ENCODE measurements at places on chromosomes 6 and 20.

DNA sequence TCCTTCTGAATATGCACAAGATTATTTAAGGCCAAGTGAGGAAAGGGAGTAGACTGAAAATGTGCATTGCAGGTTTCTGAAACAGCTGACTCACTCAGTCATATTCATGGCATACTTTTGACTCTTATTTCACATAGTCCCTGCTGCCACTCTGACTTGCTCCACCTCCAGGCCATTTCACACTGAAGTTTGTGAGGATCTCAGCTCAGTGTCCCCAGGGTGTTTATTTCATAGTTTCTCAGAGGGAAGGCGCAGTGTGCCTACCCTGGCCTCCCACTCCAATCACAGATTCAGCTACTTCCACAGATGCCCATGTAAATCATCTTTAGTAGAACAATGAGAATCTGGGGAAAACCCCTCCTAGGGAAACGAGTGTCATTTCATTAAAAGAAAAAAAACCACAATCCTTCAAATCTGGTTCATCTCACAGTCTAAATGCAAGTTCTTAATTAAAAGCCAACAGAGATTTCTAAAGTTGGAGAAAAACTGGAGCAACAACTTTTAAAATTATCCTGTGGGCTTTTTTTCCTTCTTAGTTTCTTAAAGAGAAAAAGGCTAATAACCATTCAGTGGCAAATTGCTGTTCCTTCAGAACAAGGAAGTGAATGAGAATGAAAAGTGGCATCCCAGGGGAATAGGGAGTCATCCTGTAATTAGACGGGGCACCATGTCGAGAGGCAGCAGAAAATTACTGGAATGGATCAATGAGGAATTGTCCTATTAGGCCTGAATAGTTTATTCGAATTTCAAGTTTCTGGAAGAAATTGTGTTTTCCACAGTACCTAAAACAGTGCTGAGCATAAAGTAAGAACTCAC, 133.6 kb downstream of the TFAP2B start:
- DNase-seq: no peak

GRCh38 chr20:8898823-8899222, 170.1 kb upstream of the PLCB4 start:
- no peak for DNase-seq

- DNase-seq: no peak
Observed at GRCh38 chr6:15349379-15349778, 103.5 kb downstream of the JARID2 start.

DNA sequence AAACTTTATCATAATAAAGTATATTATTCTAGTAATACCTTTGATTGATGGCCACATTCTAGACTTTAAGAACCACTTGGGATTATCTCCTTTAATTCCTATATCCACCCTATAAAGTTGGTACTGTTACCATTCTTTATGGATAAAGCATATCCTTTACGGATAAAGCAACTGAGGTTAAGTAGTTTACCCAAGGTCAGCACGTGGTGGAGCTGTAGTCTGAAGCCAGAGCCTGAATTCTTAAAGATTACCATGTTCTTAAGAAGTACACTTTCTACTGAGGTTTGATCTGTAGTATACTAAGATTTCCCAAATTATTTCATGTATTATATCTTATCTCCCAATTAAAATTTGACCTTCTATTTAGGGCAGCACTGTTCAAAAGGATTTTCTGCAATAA, 3.0 kb upstream of the NCOA7 start:
- DNase-seq: no peak

GRCh38 chr20:19374216-19374615, 161.8 kb downstream of the SLC24A3 start:
- DNase-seq: no peak

- DNase-seq: peak; percentile 43
Observed at GRCh38 chr6:155223646-155224451, 40.0 kb upstream of the CLDN20 start.

DNA sequence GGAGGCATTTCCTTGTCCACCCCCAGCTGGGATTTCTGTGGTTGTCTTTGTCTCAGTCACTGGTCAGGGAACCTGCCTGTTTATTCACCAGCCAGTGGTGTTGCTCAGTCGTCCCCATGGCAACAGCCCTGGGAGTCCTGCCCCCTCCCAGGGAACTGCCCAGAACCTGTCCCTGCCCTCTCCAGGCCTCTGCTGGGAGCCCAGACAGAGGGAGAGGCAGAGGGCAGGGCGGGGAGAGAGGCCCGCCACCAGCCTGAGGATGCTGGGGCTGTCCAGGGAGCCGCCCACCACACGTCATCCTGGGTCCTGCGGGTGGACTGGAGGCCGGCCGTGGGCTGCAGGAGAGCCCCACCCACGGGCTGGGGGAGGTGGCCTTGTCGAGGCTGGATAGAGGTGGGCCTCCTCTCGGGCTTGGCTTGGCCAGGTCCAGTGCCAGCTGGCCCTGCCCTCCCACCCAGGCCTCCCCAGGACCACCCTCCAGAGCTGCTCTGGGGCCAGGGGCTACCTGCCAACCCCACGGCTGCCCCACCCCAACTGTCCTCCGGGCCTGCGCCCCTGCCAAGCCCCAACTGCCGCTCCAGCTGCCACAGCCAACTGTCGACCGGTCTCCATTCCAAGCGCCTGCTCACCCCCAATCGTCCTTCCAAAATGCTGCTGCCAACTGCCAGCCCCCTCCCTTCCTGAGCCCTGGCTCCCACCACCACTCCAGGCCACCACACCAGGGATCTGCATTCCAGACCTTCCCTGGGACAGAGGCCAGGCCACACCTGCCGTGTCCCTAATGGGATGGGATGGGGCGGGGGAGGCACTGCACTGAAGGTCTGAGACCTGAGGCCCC, 4.2 kb upstream of the ZBTB46 start:
- DNase-seq: peak; percentile 74

DNA sequence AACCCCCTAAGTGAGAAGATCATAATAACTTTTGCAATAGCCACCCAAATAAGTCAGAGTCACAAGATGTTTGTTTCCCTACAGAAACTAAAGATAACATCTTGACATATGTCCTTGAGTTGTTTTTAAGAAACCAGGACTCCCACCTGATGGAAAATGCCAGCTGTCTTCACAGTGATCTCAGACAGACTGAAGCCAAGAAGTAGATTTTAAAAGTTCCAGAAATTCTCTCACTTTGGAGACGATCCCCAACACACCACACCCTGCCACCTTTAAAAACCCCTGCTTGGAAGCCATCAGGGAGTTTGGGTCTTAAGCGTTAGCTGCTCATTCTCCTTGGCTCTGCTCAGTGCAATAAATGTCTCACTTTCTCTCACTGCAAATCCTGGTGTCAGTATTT, 63.0 kb downstream of the GPR6 start:
- no peak for DNase-seq

DNA sequence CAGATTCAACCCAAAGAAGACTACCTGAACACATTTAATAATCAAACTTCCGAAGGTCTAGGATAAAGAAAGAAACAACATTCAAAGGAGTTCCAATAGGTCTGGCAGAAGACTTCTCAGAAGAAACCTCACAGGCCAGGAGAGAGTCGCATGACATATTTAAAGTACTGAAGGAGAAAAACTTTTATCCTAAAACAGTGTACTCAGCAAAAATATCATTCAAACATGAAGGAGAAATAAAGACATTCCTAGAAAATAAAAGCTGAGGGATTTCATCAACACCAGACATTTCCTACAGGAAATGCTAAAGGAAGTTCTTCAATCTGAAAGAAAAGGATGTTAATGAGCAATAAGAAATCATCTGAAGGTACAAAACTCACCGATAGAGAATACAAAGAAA, 108.6 kb downstream of the BTBD9 start:
- no peak for DNase-seq

GRCh38 chr6:56458324-56458884, 184.3 kb downstream of the DST start:
- no peak for DNase-seq

DNA sequence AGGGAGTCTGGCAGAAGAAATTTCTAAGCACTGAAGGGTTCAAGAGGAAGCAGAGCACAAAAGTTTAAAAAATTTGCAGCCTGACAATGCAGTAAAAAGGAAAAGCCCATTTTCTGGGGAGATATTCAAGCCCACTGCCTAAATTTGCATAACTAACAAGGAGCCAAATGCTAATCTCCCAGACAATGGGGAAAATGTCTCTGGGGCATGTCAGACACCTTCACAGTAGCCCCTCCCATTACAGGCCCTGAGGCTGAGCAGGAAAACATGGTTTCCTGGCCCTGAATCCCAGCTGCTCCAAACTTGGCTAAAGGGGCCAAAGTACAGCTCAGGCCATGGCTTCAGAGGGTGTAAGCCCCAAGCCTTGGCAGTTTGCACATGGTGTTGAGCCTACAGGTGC, 908.5 kb upstream of the MANEA start:
- no peak for DNase-seq

GRCh38 chr6:145212813-145213212, 522.5 kb downstream of the EPM2A start:
- DNase-seq: no peak

DNA sequence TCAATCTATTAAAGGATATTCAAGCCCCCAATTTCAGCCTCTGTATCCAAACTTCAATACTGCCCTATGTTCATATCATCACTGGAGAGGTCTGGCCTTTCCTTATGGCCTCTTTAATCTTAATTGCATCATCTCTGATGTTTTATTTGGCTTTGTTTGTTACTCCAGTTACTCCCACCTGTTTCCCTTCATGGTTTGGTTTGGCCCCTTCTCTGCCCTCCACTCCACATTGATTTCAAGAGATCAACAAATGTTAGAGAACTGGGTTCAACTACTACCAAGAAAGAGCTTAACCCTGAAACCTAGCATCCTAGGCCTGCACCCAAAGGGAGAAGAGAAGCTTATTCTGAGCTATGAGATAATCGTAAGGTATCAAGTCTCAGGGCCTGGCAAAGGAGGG, 221.6 kb downstream of the LAMA2 start:
- no peak for DNase-seq

GRCh38 chr6:129709769-129710449, at the start of gene ARHGAP18:
Gene ARHGAP18 (minus strand): TSS chr6:129710177. CDS start chr6:129710136, 41 bp downstream.
- DNase-seq: peak; percentile 25

GRCh38 chr6:165807249-165807960, 144.4 kb upstream of the PDE10A start:
- DNase-seq: no peak

DNA sequence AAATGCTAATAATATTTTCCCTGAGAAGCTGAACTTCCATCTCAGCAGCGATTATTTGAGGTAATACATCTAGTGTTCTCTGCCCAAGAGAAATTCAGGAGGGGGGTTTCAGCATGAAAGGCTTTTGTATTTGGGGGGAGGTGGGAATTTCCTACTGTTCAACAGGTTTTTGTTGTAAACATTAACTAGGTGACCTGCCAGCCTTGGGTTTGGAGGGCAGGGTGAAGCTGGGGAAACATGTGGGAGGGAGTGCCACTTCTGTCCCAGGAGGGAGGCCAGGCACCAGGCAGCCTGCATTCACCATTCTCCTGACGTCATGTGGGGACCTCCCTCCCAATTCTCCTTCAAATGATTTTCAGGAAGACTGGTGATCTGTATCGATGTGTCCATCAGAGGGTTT, 37.7 kb upstream of the PKHD1 start:
- no peak for DNase-seq

- DNase-seq: no peak
Observed at GRCh38 chr6:7513529-7513928, 27.9 kb upstream of the DSP start.

All from GM12891 (cell line).